ENCODE measurements at places on chromosomes 7 and 10.

GRCh38 chr10:5658871-5659618 lies 7.3 kb downstream of the ASB13 start:
- no peak for DNase-seq

GRCh38 chr10:11898372-11899066 lies 75.4 kb downstream of the PROSER2 start:
- DNase-seq, result no peak

- DNase-seq, result no peak
Observed at GRCh38 chr7:151834271-151835035, 42.5 kb downstream of the PRKAG2 start.

DNA sequence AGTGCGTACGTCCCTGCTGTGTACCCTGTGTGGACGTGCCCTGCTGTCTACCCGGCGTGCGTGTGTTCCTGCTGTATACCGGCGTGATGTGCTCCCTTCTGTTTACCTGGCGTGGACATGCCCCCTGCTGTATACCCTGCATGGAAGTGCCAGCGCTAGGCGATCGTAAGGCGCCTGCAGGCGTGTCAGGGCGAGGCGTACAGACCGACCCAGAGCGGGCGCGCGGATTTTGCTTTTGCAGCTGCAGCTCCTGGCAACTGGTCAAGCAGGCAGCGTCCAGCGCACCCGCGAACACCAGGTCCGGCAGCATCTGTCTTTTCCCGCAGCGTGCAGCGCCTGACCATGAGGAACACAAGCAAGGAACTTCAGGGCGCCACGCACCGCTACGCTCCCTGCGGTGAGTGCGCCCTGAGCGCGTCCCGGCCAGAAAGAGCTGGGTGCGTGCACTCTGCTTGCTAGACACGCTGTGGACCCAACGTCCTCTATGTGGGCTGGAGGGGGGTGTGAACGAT lies 680 bp downstream of the C7orf57 start:
- DNase-seq, result no peak

- peak; percentile 67 for DNase-seq
Observed at GRCh38 chr7:5704534-5704922, 76.9 kb downstream of the RNF216 start.

- DNase-seq, result peak; percentile 1
Observed at GRCh38 chr10:48444266-48444665, 137.8 kb downstream of the MAPK8 start.

DNA sequence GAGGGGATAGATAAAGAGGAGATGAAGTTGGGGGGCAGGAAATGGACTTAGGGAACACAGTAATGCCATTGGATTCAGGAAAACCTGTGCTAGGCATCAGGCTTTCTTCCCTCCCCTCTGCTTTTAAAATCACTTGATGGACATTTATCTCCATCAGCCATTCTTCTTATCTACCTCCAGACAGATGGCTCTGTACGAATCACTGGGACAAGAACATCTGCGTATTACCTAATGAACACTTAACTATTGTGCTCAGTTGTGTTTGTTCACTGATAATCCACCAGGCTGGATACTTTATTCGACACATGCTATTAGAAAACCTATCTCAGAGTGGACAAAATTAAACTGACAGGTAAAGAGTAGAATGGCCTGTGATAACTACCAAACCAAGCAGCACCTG lies 40.0 kb downstream of the TNKS2 start:
- no peak for DNase-seq

DNA sequence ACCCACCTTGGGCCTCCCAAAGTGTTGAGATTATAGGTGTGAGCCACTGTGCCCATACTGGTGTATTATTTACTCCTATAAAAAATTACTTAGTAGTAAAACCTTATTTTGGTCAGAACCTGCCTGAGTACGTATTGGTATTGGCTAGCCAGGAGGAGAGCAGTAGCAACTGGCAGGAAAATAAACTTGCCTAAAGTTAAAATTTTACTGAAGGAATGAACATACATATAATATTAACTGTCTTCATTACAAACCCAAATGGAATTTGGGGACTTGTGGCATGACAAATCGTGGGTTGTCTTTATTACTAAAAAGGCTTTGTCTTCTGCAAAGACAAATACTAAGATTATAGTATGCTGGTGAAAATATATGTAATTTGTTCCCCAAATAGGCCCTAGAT lies 8.4 kb downstream of the RAB18 start:
- no peak for DNase-seq

GRCh38 chr10:6418167-6418566 lies 161.9 kb downstream of the PRKCQ start:
- DNase-seq, result no peak

DNA sequence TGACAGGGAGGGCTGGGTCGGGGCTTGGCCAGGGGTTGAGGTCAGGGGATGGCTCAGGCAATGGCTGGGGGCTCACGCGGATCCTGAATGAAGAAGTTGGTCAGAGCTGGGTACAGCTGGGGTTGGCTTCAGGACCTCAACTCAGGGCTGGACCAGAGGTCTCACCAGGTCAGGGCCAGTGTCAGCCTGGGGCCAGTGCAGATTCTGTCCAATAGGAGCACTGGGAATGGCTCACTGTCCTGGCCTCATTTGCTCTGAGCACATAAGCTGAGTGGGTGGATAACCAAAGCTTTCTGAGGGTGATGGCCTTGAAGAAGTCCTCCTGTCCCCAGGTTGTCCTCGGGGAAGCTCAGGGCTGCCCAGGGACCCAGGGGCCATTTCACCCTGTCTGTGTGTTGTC lies 54.9 kb upstream of the PCBD1 start:
- no peak for DNase-seq

DNA sequence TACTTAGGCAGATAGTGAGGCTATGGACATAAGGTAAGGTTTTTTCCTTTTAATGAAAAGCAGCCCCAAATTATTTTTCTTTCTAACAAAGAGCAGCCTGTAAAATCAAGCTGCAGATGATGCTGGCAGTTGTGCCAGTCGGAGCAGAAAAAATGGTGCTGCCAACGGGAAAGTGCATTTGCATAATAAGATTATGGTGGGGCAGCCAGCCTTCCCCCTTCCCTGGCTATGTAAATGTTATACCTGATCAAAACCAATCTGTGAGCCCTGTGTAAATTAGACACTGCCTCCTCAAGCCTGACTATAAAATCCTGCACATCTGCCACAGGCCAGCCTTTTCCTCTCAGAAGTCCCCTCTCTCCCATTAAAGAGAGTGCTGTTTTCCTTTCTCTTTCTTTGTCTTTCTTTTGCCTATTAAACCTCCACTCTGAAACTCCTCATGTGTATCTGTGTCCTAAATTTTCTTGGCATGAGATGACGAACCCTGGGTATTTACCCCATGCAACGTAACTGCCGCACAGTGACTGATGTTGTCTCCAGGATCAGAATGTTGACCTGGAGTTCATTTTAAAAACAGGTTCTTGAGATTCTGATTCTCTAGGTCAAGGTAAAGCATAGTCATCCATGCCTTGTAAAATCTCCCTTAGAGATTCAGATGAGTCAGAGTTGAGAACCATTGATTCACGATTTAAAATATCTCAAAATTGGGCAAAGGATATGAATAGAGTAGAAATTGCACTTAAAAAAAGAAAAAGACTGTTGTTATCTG lies 167.3 kb upstream of the C1GALT1 start:
- no peak for DNase-seq

- DNase-seq, result peak; percentile 16
Observed at GRCh38 chr10:3935933-3936359, 150.9 kb upstream of the KLF6 start.

- no peak for DNase-seq
Observed at GRCh38 chr10:48897441-48897790, 42.2 kb downstream of the LRRC18 start.

- no peak for DNase-seq
Observed at GRCh38 chr10:37727491-37728352, 129.7 kb downstream of the ZNF248 start.

GRCh38 chr7:56127241-56127975 lies 11.2 kb upstream of the NUPR2 start:
- DNase-seq, result no peak

DNA sequence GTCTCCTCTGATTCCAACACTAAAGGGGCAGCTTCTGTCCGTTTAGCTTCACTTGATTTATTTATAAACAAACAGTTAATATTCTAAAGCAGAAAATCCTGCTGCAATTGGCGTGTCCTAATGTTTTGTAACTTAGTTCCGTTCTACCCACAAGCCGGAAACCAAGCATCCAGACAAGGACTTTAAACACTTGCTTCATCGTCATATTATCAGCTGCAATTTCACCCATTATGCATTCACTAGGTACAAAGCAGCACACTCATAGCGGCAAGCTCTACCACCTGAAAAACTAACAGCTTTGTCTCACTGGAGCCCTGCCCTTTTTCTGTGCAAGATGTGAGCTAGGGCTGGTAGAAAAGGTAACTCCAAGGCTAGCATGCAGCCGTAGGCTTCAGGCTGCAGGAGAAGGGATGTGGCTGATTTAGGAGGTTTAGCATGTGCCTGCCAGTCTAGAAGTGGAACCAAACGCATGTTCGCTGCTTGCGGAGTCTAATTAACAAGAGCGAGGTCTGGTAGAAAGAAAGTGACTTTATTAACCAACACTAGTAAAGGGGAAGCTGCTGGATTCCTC lies 43.7 kb upstream of the BPGM start:
- DNase-seq, result no peak

- DNase-seq, result no peak
Observed at GRCh38 chr7:113144817-113145216, 26.5 kb upstream of the SMIM30 start.

DNA sequence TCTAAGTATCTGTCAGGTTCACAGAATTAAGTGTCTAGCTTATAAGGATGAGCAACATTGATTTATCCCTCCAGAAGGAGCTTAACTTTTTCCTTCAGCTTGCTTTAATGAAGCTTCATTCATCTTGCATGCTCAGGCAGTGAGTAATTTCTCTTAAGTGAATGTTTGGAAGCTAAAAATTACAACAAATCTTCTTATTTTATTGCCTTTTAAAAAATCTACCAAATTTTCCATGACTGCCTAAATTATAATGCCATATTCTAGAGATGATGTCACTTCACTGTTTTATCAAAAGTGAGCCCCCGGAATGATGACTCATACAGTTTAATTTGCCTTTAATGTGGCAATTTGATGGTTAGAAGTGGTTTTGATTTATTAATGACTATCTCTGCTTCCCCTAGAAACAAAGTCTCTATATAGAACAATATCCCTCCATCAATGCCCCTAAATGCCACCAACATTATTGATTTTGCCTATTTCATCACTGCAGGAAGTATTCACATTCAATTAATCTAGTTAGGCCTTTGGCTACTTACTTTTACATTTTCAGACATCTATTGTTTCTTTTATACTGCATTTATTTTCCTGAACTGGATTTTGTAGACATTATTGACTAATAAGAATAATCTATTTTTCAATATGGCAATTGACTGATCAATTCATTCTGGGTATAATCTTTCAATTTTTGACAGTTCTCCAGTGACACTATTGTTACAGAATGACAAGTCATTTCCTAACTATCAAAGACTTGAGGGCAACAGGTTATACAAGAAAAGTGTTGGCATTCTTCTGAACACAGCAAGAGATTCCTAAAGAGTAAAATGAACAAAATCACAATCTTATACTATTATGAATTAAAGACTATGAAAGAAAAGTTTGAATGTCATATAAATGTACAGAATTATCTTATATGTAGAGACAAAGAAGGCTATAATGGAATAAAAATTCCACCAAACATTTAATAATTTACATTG lies 139.3 kb upstream of the ODAD2 start:
- no peak for DNase-seq

DNA sequence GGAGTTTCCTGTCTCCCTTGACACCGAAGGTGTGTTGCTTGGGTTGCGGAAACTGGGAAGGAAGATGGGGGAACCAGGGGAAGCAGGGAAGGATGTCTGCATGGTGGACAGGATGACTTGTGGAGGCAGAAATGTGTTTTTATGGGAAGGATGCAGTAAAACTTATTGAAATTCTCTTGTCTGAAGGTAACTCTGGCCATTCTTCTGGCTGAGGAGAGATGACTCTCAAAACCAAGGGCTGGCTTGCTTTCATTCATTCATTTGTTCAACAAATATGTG lies 1.5 kb downstream of the UBTD1 start:
- DNase-seq, result no peak

DNA sequence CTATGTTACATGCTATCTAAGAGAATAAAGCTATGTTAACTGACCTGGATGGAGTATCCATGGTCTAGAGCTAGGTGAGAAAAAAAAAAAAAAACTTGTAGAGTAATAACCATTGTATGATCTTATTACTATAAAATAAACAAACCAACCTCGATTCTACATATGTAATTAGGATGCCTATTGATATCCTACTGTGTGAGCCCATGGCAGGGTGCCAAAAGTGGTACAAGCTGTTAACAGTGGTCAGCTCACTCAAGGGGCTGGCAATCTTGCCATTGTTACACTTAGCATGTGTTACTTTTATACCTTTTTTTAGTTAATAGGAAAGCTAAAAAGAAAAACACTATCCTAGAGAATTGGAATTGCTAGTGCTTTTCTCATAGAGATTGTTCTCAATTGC lies 13.5 kb upstream of the IL6 start:
- DNase-seq, result no peak

Measured in DMS79 treated with DMSO at 0.1 percent for 48 hours (cell line).